ENCODE measurements at places on chromosomes 11 and 22.

- DNase-seq: no peak
These were observed 549 bp upstream of the TCN1 start for GRCh38 chr11:59866836-59867235.

DNA sequence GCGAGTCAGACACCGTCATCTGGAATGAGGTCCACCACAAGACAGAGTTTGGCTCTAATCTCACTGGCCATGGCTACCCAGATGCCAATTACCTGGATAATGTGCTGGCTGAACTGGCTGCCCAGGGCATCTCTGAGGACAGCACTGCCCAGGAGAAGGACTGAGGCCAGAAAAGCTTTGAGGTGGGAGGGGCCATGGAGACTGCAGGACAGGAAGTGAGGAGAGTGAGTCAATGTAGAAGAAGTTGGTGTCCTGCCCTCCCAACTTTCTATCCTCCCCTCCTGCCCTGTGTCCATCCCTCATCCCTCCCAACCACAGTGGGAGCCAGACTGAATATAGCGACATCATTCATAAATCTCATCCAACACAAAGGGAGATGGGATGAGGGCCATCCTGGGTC is 8.0 kb downstream of the MPEG1 start:
- DNase-seq: no peak

DNA sequence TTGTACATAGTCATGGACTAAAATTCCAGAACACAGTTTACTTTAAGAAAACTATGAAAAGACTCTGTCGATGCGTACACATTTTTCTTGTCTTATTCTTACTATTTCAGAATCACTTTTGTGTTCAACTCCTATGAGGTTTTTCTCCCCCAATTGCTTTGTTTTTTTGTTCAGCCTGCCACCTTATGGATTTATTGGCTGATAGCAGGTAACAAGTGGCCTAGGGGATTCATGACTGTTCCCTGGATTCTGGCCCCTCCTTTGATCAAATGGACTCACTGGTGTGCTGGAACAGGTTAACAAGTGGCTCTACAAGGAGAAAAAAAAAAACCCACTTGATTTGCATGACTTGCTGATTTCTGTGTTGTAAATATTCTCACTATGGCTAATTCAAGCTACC is 10.6 kb downstream of the MMP20 start:
- no peak for DNase-seq

DNA sequence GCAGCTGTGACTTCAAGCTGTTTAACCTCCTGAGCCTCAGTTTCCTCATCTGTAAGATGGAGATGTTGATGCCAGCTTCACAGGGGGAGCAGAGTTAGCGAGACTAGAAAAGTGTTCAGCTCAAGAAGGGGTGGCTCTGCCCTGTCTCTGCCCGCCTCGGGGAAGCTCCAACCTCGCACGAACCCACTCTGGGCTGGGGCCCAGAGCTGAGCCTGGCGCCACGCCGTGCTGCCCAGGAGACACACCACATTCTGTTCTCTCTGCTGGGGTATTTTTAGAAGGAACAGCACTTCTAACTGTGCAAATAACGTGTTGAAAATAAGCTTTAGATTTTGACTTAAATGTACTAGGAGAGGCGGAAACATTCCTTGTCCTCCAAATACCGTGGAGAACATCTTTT is 74.1 kb downstream of the PHF21B start:
- DNase-seq: no peak

- DNase-seq: no peak
These were observed 1.5 kb downstream of the ZNRF3 start for GRCh38 chr22:28884747-28885350.

- DNase-seq: no peak
These were observed 13.7 kb upstream of the UCP3 start for GRCh38 chr11:74022546-74022945.

GRCh38 chr11:64876835-64877341 is 1.5 kb downstream of the EHD1 start:
- DNase-seq: peak; percentile 87

DNA sequence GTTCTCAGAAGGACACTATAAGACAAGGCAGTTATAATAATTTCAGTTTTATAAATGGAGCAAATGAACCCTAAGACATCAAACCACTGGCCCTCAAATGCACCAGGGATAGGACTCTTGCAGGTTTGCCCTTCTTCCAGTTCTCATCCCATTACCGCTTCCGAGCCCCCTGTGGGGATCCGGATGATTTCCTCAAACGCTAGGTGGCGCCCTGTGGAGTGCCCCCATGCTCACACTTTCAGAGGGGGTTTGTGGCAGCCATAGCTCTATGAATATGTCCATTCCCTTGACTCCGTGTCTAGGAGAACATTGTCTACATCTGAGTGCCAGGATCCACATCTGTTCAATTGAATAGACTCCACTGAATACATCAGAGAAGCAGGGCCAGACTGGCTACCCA is 816.3 kb downstream of the NTM start:
- no peak for DNase-seq

GRCh38 chr11:629237-629583 is 2.2 kb upstream of the SCT start:
- DNase-seq: no peak

DNA sequence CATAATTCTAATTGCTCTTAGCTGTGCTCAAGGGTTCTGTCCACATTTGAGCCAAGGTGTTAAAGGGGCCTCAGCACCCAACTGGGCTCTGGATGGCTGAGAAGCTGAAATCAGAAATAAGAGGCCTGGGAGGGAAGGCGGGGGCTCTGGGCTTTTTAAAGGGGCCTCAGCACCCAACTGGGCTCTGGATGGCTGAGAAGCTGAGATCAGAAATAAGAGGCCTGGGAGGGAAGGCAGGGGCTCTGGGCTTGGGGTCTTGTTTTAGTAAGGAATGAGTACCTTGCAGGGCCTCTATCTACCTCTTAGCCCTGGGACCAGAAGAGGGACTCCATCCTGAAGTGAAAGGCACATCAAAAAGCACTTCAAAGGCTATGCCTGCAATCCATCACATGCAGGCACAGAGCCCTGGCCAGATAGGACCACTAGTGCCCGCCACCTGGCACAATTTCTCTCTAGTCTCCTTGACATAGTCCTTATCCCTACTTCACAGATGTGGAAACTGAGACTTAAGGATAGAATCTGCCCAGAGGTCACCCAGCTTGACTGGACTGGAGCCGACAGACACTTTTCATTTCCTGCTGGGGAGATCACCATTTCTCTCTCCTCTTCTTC is 35.6 kb downstream of the DKK3 start:
- DNase-seq: no peak

DNA sequence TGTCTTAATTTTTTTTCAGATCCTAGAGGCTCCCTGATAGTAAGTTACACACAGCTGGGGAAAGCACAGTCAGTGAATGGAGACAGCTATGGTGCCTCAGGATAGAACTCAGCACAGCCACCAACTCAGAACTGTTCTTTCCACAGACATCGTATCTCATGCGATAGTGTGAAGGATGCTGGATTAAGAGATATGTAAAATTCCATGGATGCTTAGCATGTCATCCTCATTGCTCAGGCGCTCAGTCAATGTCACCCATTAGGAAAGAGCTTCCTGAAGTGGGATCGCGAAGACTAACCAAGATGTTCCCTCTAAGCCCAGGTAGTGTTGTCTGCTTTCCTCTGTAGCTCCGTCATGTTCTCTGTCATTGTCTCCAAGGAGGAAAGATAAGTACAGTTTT is 1000.4 kb downstream of the OPCML start:
- no peak for DNase-seq

GRCh38 chr22:28252539-28252938 is 333.5 kb upstream of the PITPNB start:
- no peak for DNase-seq

GRCh38 chr11:19849107-19849789 is 136.6 kb downstream of the NAV2 start:
- no peak for DNase-seq

- no peak for DNase-seq
These were observed 4.8 kb upstream of the FXYD6 start for GRCh38 chr11:117881217-117881616.

GRCh38 chr22:38843657-38844314 is at the start of gene NPTXR:
TSS of gene NPTXR (minus strand) at chr22:38844028.
- no peak for DNase-seq

DNA sequence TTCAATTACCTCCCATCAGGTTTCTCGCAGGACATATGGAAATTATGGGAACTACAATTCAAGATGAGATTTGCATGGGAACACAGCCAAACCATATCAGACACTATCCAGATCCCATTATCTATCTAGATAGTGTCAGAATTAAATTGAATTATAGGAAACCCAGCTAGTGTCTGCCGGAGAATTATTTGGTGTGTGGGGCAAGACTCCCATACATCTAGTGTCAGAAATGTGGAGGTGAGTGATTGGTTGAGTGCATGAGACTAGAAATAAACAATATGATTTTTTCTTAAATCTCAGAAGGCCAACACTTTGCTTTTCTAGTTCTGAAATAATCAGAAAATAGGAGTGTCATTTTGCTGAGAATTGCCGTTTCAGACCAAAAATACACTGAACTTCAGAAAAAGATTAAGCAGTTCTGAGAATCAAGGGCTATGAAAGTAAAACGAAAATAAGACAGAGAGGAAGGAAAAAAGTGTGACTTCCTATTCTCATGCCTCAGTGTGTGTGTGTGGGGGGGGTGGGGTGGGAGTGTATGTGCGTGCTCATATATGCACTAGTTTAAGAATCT is 21.3 kb downstream of the CASP12 start:
- no peak for DNase-seq

DNA sequence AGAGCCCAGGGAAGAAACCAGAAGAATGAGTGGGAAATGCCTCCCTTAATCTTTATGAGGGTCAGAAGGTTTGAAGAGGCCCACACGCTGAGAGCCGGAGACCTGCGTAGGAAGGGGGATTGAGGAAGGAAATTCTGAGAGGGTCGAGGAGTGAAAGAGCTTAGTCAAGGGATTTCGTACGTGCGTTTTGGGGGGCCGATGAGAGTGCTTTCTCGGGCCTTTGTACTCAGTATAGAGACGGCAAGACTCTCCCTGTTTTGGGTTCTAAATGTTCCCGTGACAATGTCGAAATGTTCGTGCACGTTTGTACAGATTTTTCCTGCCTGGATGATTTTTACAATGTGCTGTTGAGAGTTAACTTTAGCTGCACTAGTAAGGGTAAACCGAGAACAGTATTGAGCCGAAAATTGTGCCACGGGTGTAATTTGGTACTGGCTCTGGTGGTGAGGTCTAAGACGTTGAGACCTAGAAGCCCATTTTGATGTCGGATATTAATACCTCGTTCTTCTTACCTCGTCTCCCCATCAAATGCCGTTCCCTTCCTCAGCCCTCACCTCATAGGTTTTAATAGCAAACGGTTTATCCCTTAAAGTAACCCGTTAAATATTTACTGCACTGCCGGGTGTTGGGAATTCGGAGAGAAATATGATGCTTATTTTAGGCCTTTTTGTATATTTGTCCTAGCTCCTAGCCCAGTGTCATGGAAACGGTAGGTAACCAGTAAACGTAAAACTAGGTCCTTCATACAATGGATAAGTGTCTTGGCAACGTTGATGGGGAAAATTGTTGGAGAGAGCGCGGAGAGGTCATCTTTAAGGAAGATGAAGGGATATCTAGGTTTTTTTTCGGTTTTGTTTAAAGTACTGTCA is 734 bp downstream of the C11orf58 start:
- no peak for DNase-seq

DNA sequence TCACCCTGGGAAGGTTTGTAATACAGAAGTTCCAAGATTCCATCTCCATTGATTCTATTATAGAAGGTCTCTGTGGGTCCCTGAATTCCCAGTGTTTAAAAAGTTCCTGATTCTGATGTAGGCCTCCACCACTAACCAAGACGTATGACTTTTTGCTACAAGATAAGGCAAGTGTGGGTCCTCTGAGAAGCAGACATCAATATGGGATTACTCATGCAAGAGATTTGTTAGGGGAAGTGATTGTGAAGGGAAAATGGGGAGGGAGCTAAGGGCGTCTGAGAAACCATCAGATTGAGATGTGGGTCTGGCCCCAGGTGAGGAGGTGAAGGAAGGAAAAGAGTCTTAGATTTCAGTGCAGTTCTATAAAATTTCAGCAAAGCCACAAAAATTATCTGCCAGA is 10.2 kb upstream of the LGR4 start:
- no peak for DNase-seq

DNA sequence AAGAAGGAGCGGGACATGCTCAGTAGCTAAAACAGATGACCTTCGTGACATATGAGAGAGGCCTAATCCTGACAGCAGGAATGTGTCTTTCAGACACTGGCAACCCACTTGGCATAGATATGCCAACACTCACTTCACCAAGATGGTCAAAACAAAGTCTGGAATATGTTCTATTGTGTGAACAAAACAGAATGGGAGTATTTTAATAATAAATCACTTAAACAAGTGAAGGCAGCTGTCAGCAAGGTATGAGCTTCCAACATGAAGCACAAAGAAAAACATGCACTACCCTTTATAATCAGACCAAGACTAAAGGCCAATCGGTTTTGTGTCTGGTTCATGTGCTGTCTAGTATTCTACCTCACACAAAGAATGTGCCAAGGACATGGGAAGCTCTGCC is 23.1 kb downstream of the CCDC34 start:
- no peak for DNase-seq

- no peak for DNase-seq
These were observed 37.0 kb upstream of the ABTB2 start for GRCh38 chr11:34394771-34395300.

DNA sequence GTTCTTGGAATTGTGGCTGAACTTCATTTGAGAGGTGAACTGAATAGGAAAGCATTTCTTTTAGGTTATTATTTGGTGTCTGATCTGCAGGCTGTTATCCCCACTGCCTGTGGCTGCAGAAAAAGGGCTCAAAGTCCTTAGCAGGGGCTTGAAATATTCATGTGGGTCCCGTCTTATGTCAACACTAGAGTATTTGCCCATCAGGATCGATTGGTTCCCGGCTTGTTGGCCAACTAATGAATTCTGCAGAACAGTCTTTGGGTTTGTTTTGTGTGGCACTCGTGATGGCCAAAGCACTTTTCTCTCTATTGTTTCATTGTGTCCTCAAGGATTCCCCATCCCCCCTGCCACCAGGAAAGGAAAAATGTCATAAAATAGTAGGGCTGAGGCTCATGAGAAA is 211.9 kb downstream of the MYO18B start:
- DNase-seq: no peak

GRCh38 chr11:111193924-111194490 is 51.5 kb upstream of the POU2AF2 start:
- no peak for DNase-seq

DNA sequence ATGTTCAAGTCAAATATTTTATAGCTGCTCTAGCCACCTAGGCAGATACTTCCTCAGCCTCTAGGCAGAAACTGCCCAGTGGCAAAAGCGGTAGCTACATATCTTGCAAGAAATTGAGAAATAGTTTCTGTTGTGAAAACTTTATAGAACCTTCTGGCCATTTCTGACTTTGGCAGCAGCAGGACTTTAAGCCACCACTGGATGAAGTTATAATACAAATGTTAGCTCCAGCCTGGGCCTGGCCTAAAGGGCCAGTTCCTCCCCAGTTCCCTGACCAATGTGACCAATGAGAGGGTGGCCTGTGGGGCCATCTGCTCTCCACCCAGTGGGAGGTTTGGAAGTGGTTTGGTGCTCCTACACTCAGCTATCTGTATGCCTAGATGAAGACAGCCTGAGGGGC is 254.0 kb upstream of the NARS2 start:
- DNase-seq: no peak

All from HS-27A (cell line).